ENCODE measurements at places on chromosomes 7 and 10. TPM values are rescaled to one million over a fixed set of nuclear protein-coding genes. Genes with fewer than 3 reads are reported as not detected.

The ACTL6B gene
- total RNA-seq = not detected

The CRHR2 gene
- not detected for total RNA-seq

The LRWD1 gene
- 24.1 TPM for total RNA-seq

The AGR2 gene
- total RNA-seq = not detected

The WDR86 gene
- total RNA-seq = not detected

The OR6B1 gene
- total RNA-seq = not detected

The SLC18A3 gene
- not detected for total RNA-seq

The ETV1 gene
- total RNA-seq = 10.0 TPM

The KIAA1217 gene
- 9.1 TPM for total RNA-seq

The HOXA7 gene
- total RNA-seq = 2.0 TPM

The GBX1 gene
- total RNA-seq = not detected

The PDZD8 gene
- total RNA-seq = 13.1 TPM

The ABCC2 gene
- 0.51 TPM for total RNA-seq

The FGFR2 gene
- 0.13 TPM for total RNA-seq

The EBF3 gene
- 1.5 TPM for total RNA-seq

The ATP6V0E2 gene
- 7.1 TPM for total RNA-seq

The TMEM196 gene
- not detected for total RNA-seq

The HYAL4 gene
- 0.39 TPM for total RNA-seq

The OR2A42 gene
- total RNA-seq = not detected

The ZNF425 gene
- total RNA-seq = 2.5 TPM

The ZNF853 gene
- total RNA-seq = 4.6 TPM

The SLC16A9 gene
- 0.26 TPM for total RNA-seq

The RNF148 gene
- total RNA-seq = 0.51 TPM

The SLC25A13 gene
- 21.6 TPM for total RNA-seq

The CPA2 gene
- not detected for total RNA-seq

The FOXP2 gene
- total RNA-seq = 7.6 TPM

The FUOM gene
- total RNA-seq = 24.0 TPM

The GTPBP10 gene
- total RNA-seq = 4.7 TPM

The INHBA gene
- 0.51 TPM for total RNA-seq

The ADRA2A gene
- not detected for total RNA-seq

The TMEM139 gene
- not detected for total RNA-seq

The CARD11 gene
- total RNA-seq = 3.2 TPM

The GSTO2 gene
- 0.51 TPM for total RNA-seq

The NEBL gene
- total RNA-seq = 1.2 TPM

The KIF11 gene
- 18.5 TPM for total RNA-seq

All from dermis microvascular lymphatic vessel endothelial cell (primary cell).